Muscle of back (tissue), 13 donors: ENCODE measurements at places on chromosomes 2 and 18. TPM values are rescaled to one million over a fixed set of nuclear protein-coding genes. Genes with fewer than 3 reads are reported as not detected.

Gene C2orf15
- 0.25 TPM for polyA plus RNA-seq

DNA sequence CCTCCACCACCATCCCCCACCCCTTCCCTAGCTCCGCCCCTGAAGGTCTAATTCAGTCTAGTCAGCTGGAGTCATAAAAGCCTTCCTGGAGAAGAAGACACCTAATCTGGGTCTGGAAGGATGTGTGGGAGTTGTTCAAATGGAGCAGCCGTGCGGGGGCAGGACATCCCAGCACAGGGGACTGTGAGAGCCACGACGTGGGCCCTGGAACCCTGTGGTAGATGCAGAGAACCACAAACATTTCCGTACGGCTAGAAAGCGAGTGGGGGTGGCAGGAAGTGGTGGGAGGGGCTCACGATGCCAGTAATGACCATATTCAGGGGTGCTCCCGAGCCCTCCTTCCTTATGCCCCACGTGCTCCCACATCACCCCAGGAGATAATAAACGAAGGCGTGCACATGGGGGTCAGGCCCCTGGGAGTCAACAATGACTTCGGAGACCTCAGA lies 20.9 kb upstream of the COL6A3 start:
- DNase-seq = no peak

DNA sequence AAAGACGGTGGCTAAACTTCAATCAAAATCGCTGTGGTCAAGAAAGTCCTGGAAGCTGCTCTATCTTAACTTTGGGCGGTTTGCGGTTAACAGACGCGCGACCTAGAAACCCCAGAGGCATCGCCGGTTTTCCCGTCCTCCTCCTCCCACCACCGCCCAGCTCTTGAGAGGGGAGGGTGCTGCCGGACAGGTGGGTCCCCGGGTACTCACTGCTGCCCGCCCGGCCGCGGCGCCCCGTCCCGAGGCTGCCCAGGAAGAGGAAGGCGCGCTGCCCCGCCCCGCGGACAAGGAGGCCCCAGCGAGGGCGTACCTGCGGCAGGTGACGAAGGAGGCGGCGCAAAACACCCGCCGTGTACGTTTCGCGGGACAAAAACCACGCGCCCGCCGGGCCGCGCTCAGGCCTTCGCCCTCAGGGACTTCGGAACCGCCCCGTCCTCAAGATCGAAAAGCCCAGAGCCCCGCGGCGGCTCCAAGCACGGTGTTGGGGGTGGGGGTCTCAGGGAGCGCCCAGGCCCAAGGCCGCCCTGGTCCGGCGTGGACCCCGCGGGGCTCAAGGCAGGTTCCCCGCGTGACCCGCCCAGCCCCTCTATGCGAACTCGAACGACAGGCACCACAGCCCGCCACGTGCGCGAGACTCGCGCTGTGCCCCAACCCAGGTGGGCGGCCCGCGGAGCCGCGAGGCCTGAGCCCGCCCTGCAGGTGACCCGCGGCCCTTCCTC lies at the start of gene SH3YL1:
Gene SH3YL1 (minus strand): TSS at position 259 of the 719 bp plus-strand sequence. CDS start 48 bp downstream, at position 211.
- DNase-seq = no peak

- peak; percentile 20 for DNase-seq
Observed at GRCh38 chr18:26227051-26227670, 916 bp downstream of the TAF4B start.

DNA sequence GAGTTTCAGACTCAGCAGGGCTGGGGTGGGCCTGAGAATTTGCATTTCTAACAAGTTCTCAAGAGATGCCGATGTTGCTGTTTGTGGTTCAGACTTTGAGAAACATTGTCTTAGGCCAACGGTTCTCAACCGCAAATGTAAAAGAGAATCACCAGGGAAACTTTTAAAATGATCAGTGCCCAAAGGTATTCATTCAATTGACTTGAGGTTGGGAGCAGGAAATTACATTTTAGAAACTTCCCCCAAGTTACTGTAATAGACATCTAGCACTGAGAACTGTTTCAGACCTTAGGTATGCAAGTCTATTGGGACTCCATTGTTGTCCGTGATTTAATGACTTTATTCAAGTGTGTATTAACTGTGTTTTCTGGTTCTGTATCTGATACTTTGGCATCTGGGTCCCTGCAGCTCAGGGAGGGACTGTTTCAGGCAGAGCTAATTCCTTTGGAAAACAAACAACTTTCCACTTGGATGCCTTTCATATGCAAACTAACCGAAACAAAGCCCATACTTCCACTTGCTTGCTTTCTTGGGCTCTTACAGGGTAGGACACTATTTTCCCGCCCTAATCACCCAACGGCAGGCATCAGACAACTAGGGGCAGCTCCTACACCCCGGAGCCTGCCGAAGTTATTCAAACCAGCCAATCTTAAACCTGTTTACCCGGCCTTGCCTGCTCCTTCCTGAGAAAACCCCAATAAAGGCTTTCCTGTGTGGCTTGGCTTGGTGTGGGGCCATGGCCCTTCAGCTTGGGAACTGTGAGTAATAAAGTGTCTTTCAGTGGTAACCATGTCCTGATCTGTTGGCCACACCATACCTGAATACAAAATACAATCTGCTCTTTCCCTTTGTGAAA lies 97.6 kb downstream of the POLE4 start:
- DNase-seq = peak; percentile 34

Gene ZNF516
- 44.2 TPM for polyA plus RNA-seq

GRCh38 chr18:11995445-11996189 lies 14.3 kb downstream of the IMPA2 start:
- peak; percentile 80 for DNase-seq

DNA sequence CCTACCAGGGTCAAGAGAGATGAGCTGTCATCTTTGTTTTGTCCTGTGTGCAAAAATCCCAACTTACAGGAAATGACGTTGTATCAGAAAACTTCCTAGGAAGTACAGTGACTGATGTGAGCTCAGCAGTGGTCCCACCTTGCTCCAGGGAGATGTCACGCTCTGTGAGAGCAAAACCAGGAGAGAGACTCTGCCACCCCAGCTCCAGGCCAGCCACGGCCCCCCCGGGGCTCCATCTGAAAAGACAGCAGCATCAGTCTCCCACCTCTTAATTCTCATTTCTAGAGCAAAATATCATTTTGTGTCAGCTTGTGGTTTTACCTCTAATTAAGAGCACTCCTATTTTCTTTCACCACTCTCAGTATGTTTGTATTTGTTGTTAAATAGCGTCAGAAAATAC lies 57.5 kb downstream of the MYL12B start:
- DNase-seq = no peak

GRCh38 chr2:129080715-129081476 lies 762.2 kb upstream of the HS6ST1 start:
- no peak for DNase-seq

DNA sequence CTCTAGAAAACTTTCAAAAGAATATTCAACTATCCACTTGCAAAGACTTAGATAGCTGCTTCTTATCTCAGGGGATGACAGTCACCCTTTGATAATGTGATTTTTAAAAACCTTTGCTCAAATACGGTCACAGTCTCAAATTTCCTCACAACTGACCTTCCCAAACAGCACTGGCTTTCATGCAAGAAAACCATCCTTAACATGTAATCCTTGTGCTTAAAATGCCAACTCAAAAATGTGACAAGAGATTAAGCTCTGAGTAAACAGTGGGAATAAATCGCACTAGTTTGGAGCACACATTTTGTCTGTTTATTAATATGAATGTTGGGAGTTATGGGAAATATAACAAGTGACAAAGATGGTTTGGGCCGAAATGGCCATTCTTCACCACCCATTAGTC lies 87.5 kb upstream of the CCBE1 start:
- no peak for DNase-seq
